ENCODE measurements at places on chromosomes 11 and 22.
A peak's percentile ranks its signal among the peaks of the same experiment; 100 is the strongest.

- no peak for DNase-seq
These were observed 1.9 kb downstream of the LGALS2 start for GRCh38 chr22:37578002-37578401.

DNA sequence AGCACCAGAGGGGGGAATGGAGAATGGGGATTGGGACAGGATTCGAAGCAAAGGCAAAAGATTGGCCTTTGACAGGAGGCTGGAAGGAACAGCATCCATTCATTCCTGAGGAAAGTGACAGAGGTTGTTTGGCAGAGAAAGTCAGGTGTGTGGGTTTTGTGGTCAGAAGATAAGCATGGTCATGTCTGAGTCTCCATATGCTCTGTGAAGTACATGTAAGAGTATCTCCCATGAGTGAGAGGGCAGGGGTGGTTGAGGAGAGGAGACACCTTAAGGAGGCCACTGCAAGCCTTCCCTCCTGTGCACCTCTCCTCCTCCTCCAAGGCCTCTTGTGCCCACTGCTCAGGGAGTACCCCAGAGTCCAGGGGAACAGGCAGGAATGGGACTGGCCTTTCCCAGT is 1.9 kb upstream of the NLRP10 start:
- DNase-seq, result no peak

DNA sequence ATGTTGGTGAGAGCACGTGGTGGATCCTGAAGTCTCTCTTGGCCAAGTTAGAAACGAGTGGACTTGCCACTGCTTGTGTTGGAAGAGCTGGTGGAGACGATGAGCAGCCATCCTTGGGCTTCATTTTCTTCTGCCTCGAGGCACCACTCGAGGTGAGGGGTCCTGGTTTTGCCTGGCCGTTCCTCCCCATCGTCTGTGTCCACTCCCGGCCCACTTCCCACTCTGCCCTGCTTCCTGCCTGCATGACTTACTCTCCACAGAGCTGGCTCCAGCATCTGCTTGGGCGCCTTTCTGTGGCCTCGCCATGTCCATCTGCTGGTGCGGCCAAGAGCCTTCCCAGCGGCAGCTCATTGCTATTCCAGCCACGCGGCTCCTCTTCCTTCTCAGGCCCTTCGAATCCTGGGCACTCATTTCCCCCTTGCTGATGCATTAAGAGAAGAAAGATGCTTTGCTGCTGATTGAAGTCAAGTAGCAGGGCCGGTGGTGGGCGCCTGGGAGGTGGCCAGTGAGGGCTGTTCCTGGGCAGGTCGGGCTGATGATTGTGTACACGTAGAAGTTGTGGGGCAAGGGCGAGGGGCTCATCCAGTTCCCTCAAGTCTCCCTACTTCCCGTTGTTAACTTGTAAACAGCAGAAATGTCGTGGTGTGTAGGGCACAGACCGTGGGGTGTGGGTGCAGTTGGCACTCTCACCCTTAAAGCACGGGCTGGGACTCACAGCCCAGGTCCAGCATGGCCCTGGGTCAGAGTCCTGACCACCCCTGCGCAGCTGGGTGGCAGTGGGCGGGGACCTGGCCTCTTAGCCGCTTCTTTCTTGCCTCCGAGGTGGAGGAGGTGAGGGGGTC is 292.0 kb downstream of the TBC1D22A start:
- DNase-seq, result no peak

DNA sequence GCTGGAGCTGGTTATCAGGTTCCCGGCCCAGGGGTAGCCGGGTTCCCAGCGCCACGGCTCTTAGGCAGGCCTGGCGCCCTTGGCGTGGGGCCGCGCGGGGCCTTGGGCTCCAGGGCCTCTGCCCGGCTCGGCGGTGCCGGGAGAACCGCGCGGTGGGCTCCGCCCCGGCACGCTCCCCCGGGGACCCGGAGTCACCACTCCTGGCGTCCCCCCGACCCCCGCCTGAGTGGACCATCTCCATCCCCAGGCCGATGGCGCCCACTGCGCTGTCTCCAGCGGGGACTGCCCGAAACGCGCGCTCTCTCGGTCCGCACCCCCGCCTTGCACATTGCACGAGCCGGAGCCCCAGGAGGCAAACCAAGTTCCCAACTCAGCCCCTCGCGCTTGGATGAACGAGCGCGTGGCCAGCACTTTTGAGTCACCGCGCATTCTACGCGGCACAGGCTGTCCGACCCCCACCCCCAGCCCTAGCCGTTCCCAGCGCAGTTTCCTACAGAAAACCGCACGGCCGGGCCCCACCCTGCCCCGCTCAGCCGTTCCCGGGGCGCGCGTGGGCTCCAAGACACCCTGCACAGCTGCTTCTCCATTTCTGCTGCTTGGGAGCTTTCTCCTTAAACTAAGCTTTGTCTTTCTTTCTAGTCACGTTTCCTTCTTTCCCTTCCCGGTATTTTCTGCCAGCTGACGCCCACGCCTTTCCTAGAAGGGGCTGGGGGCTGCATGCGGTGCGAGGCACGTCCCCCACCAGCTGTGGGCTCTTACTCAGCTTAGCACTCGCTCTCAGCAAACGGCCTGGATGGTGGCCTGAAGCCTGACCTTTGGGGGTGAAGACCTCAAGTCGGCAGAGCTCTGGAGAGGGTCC is 650 bp upstream of the CHID1 start:
- DNase-seq, result peak; percentile 69

All from EL (cell line).